ENCODE measurements at places on chromosomes 3 and 15.
A peak's percentile ranks its signal among the peaks of the same experiment; 100 is the strongest.

- no peak for DNase-seq
These were observed 11.4 kb upstream of the PEX5L start for GRCh38 chr3:180048103-180048502.

DNA sequence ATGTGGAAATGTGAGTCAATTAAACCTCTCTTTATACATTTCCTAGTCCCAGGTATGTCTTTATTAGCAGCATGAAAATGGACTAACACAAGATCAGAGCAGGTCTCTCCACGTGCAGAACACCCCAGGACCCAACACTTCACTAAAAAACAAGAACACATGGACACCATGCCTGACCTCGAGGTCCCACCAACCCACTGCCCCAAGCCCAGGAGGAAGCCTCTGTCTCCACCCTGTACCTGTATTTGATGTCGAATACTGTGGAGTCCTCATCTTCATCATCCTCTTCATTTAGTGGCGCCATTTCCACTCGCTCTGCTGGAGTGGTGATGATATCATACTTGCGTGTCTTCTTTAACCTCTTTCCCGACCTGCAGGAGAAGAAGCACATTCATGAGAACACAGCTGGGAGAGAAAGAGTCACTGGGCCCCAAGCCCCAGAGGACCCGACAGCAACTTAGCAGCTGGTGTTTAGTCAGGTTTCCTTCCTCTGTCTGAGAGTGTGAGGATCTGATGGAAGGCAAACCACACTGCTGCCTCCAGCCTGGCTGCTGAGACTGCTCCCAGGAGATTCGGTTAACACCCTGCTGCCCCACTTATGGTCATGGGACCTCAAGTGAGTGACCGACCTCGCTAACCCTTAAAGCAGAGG is 25.5 kb downstream of the FAM174B start:
- DNase-seq = no peak

- no peak for DNase-seq
These were observed 71.5 kb downstream of the STAC start for GRCh38 chr3:36451816-36452215.

DNA sequence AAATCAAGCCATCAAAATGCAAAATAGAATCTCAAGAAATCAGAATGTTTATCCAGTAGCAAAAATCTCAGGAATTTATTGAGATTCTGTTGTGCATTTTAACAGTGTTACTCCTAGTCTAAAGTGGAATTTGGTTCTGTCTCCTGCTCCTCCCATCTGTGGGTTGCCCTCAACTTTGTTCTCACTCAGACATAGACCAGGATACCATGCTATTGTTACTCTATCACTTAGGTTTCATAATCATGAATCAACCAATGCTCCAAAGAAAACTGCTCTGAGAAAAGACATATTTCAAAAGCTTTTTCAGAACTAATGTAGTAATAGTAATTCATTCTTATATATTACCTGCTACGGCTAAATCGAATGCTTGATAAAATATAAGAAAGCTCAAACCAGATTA is 274.7 kb downstream of the RBMS3 start:
- DNase-seq = no peak

GRCh38 chr3:124599779-124600693 is 130.2 kb upstream of the UMPS start:
- no peak for DNase-seq

- DNase-seq = no peak
These were observed 496.6 kb upstream of the SGO1 start for GRCh38 chr3:20682573-20682972.

GRCh38 chr3:10088256-10088655 is 19.8 kb downstream of the FANCD2OS start:
- no peak for DNase-seq

GRCh38 chr3:124951511-124952281 is 17.1 kb upstream of the MUC13 start:
- DNase-seq = peak; percentile 45

DNA sequence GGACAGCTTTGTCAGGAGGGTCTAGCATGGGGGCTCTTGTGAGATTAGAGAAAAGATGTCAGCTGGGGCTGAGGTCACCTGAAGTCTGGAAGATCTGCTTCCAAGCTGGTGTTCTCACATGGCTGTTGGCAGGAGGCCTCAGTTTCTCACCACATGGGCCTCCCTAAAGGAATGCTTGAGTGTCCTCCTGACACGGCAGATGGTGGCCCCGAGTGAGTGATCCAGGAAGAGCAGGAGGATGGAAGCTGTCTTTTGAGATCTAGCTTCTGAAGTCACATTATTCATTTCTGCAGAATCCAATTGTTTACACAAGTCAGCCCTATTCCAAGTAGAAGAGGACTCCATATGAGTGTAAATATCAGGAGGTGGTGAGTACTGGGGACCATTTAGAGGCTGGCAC is 344.0 kb upstream of the PROK2 start:
- no peak for DNase-seq

DNA sequence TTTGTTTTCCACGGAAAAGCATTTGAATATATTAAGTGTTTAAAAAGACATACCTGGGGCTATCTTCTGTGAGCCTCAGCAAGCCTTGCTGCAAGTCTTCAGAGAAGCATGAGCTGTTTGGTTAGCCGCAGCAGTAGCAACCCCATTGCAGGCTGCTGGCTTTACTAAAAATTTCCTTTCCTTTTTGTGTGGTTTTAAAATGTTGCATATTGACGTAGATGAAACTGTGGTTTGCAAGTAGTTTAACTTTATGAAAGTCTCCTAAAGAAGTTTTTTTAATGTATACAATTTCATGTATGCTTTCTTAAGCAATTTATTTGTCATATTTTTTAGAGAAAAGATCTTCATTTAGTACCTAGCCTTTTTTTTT is at the start of gene GPR171:
GPR171 (minus strand) TSS at position 166 of the 370 bp plus-strand sequence. CDS start 3,830 bp downstream, outside the sequence.
- no peak for DNase-seq

- no peak for DNase-seq
These were observed 91.2 kb downstream of the SLC25A26 start for GRCh38 chr3:66312039-66312438.

DNA sequence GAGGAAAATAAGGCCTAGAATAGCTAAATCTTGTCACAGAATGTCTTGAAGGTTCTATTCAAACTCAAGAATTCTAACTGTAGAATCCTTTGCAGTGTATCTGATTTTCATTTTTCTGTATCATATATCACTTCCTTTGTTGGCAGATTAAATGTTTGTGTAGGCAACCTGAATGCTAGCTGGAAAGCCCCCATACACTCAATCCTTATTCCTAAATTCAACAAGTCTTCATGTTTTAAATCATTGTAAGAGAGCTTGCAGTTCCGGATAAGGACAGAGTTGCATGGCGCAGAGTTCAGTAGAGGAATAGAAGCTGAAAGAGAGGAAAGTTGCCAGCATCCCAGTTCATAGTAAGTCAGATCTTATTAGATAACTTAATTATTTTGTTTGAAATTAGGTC is 242.0 kb upstream of the SEMA6D start:
- no peak for DNase-seq

DNA sequence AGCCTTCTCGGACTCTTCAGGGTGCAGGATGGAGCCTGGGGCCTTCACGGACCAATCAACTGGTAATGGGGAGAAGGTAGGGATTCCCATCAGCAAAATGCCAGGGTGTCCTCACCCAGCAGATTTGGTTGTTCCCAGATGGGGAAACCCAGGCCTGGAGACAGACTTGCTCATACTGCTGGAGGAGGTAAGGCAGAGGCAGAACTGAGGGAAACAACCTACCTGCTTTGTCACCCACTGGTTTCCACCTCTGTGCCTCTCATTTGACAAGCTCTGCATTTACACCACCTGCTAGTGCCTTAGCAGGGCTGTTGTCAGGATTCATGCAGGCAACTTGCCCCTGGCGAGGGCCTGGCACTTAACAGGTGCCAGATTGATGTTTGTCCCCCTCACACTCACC is 15.9 kb downstream of the RHCG start:
- DNase-seq = no peak

DNA sequence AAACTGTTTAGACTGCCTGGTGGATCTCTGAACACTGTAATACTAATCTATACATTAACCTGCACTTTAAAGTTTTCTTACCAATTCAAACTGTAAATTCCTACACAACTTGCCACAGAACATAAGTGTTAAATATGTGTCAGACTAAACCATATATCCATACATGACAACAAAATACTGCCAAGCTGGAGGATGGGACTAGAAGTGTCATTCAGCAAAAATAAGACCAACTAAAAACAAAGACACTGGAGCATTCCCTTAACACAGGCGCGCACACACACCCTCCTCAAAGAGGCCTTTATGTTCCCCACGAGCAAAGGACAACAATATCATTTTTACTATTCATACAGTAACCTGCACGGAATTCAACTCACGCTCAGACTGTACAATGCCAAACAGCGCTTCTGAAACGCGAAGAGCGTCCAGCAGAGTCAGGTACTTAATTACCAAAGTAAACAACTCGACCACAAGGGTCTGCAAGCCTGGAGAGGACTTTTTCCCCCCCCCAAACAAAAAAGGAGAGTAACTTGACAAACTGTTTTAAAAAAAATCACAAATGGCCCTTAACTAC is 1.1 kb downstream of the DCUN1D1 start:
- peak; percentile 54 for DNase-seq

GRCh38 chr3:69976021-69976420 is 23.5 kb upstream of the SAMMSON start:
- no peak for DNase-seq

GRCh38 chr15:31327669-31328427 is 1.2 kb downstream of the KLF13 start:
- DNase-seq = peak; percentile 24

GRCh38 chr3:2921903-2922302 is 188.3 kb downstream of the IL5RA start:
- peak; percentile 43 for DNase-seq

DNA sequence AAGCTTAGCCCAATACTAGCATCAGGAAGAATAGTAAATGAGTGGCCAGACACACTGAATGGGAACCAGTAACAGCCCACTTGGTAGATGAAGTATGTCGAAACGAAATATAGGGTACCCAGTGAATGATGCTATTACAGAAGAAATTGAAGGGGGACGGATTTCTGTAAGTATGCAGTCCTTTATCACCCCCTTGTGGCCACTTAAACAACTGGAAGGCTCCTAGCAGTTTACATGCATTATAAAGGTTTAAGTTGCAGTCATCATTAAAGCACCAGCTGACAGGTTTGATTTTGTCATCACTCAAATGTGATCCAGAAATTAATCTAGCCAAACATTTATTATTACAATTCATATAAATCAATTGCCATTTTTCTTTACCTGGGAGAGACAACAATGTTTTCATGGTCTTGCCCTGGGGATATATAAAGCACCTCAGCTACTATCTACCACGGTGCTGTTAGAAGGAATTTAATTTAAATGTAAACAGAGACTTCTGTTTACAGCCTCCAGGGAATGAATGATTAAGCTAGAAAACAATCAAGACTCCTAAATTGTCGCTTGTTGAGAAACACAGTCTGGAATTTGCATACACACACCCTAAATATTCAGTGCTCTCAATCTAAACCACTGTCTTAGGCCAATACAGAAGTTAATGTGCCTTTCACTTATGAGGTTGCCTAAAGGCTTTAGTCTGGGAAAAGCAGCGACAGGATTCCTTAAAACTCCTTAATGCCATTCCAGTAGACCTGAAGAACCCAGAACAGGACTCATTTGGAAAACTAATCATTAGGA is 7.8 kb downstream of the EIF1B start:
- DNase-seq = peak; percentile 54

GRCh38 chr3:170599091-170599490 is 13.2 kb upstream of the SLC7A14 start:
- DNase-seq = no peak

DNA sequence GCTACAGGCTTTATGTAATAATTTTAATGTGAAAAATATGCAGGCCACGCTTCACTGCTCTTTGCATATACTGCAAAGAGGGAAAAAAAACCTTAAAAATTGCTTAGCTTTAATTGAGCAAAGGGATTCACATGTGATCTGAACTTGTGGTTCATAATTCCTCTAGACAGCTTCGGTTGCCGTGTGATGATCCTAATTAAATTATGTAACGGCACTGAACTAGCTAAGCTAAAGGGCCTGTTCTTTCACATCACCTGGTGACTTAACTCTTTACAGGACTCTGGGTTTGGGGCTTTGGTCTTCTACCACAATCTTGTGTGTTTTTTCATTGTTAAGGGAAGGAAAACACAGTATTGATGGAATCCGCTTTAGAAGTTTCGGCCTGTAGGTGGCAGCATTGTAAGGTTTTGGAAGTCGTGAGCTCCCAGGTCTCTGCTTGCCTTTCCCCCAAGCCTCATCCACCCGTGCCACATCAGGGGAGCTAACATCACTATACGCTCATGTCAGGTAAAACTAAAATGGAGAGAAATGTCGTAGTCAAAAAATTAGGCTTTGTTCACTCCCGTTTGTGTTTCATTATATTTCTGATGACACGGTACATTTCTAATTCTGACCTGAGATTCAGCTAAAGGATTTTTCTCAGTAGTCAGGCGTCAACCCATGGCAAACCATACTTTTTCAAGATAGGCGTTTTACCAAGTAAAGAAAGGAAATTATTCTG is 205.6 kb upstream of the DPH6 start:
- peak; percentile 64 for DNase-seq

GRCh38 chr3:144482876-144483275 is 511.3 kb downstream of the DIPK2A start:
- DNase-seq = no peak

- DNase-seq = no peak
These were observed 75.0 kb downstream of the STRIT1 start for GRCh38 chr3:155218462-155218861.

- no peak for DNase-seq
These were observed 24.5 kb upstream of the SLCO2A1 start for GRCh38 chr3:134054231-134054630.

GRCh38 chr3:143482106-143483088 is 362.8 kb downstream of the CHST2 start:
- no peak for DNase-seq

DNA sequence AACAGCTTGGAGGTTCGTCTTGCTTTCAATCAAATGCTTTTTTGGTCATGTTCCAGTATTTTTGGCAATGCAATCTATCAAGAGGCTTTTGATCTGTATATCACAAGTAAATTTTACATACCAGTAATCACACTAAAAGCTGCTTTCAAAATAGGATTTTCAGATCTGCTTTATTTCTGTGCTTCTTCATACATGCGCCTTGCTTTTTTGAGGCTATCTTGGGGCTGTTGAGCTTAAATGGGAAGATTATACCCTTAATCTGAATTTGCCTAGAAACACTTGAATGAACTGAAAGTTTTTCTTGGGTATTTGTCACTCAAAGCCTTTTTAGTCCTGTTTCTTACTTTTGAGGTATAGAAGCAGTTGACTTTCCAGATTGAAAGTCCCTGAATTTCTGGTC is 62.1 kb upstream of the DCBLD2 start:
- no peak for DNase-seq

DNA sequence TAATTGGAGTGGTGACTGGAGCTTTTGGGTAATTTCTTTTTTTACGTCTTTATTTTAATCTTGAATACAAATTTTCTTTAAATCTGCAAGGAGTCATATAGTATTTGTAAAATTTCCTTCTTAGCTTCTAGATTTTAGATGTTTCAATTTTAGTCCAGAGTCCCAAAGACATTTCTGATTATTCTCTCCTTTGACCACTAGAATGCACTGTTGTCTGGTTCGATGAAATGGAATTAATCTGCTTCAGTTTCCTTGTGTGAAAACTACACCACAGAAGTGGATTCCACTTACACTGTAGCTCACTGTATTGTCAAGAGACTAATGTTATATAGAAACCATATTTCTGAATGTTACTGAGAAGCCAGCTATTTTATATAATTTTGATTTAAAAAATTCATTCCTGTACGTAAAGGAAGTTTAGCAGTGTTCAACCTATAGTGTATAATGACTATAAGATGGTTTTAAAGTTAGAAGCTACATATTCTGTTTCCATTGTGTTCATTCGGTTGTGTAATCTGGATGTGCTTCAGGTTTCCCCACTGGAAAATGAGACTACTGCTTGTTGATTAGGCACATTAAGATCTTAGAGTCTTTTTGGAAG is 6.1 kb downstream of the GRAMD1C start:
- DNase-seq = peak; percentile 37

GRCh38 chr3:117131259-117131658 is 421.7 kb downstream of the TUSC7 start:
- DNase-seq = no peak

Measured in NCI-H510A treated with DMSO at 0.1 percent for 48 hours (cell line).